ENCODE measurements at places on chromosomes 1 and 21.

- no peak for DNase-seq
Measured at GRCh38 chr1:182770232-182770631, 19.3 kb upstream of the NPL start.

GRCh38 chr1:154179946-154180687 lies 11.8 kb downstream of the TPM3 start:
- no peak for DNase-seq

DNA sequence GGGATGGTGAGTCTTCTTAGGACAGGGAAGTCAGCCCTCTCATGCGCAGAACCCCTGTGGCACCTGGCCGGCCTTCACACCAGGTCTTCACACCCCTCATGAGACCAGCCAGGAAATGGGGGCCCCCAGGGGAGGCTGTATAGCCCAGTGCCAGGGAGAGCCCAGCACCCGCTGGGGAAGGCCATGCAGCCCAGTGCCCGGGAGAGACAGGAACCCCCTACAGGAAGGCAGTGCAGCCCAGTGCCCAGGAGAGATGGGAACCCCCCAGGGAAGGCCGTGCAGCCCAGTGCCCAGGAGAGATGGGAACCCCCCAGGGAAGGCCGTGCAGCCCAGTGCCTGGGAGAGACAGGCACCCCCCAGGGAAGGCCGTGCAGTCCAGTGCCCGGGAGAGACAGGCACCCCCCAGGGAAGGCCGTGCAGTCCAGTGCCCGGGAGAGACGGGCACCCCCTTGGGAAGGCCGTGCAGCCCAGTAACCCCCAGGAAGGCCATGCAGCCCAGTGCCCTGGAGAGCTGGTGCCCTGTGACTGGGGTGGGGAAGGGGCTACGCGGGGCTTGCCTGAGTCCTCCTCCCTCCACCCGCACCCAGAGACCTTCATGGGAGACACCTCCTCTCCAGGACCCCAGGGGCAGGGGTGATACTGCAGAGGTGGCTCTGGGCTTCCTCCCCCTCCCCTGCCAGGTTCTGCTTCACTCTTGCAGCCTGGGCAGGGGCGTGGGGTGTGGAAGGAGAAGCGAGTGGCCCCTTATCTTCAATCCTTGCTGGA lies 110.5 kb upstream of the COL6A1 start:
- DNase-seq, result no peak

- DNase-seq, result no peak
Measured at GRCh38 chr1:50378770-50379169, 44.5 kb downstream of the DMRTA2 start.

- no peak for DNase-seq
Measured at GRCh38 chr1:16138772-16139221, 17.1 kb downstream of the EPHA2 start.

GRCh38 chr1:64323054-64323453 lies 119.6 kb downstream of the UBE2U start:
- no peak for DNase-seq
